Stimulated activated CD4-positive, alpha-beta T cell treated with anti-CD3 and anti-CD28 coated beads, Interleukin-4, amount 100 ng/mL, for 4 hours (primary cell): ENCODE measurements at places on chromosomes 7 and 10.
A peak's percentile ranks its signal among the peaks of the same experiment; 100 is the strongest.

DNA sequence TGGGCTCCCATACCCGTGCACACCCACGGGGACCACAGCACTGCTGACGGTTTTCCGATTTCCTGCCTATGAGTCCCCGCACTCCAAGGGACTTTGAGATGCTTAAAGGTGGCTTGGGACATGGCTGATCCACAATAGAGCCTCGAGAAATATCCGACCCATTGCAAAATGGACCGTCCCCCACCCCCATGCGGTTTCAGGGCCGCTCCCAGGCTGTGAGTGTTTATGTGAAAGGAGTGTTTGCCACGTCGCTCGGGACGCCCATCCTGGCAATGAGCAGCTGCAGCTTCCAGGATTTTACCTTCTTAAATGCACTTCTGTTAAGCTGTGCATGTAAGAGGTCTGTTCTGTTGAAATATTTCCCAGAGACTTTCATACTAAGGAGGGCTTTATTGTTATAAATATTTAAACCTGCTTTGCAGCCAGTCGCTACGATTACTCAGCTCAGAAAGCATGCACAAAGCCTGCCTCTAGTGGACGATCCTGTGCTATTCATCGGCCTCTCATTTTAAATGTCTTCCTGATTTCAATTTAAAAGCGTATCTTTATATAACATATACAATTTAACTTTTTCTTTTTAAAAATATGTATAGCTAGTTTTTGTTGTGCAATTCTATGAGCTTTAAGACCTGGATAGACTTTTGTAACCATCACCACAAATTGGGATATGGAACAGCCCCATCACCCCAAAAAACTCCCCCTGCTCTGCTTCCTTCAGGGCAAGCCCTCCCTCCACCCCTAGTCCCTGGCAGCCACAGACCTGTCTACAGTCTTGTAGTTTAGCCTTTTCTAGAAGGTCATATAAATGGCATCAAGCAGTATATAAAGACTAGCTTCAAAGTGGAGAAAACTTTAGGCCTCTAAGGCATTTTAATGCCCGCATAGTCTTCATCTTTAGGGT is 418.3 kb downstream of the PAXIP1 start:
- no peak for DNase-seq

GRCh38 chr10:117298219-117298618 is 57.3 kb downstream of the SLC18A2 start:
- DNase-seq = no peak

GRCh38 chr7:129110258-129110981 is 34.1 kb upstream of the TSPAN33 start:
- no peak for DNase-seq

- no peak for DNase-seq
These were observed 8.8 kb upstream of the ZMIZ1 start for GRCh38 chr10:79059859-79060379.

DNA sequence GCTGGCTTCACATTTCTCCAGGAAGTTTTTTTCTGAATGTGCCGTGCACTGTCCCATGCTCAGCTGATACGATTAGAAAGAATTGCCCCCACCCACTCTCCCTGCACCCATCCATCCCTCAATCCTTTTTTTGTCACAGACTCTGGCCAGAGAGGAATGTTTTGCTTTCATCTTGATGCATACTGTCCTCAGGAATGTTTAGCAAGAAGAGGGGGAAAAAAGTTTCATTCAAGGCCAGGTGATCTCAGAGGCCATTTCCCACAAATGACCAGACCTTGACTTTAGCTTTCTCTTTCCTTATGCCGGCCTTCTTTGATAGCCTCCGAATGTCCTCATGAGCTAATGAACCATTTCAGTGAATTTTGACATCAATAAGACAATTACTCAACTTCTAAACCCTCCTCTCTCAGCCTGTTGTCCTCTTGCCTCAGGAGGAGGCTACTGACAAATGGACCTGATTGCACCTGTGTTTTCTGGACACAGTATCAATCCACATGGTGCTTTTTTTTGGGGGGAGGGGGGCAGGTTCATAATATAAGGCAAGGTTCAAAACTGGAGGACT is 105.0 kb upstream of the KLF6 start:
- DNase-seq = no peak

GRCh38 chr7:143222782-143223181 is 945 bp downstream of the TAS2R40 start:
- no peak for DNase-seq

- no peak for DNase-seq
These were observed 21.3 kb downstream of the CPXM2 start for GRCh38 chr10:123870260-123870659.

- DNase-seq = no peak
These were observed 477.1 kb downstream of the RPS24 start for GRCh38 chr10:78510566-78511323.

DNA sequence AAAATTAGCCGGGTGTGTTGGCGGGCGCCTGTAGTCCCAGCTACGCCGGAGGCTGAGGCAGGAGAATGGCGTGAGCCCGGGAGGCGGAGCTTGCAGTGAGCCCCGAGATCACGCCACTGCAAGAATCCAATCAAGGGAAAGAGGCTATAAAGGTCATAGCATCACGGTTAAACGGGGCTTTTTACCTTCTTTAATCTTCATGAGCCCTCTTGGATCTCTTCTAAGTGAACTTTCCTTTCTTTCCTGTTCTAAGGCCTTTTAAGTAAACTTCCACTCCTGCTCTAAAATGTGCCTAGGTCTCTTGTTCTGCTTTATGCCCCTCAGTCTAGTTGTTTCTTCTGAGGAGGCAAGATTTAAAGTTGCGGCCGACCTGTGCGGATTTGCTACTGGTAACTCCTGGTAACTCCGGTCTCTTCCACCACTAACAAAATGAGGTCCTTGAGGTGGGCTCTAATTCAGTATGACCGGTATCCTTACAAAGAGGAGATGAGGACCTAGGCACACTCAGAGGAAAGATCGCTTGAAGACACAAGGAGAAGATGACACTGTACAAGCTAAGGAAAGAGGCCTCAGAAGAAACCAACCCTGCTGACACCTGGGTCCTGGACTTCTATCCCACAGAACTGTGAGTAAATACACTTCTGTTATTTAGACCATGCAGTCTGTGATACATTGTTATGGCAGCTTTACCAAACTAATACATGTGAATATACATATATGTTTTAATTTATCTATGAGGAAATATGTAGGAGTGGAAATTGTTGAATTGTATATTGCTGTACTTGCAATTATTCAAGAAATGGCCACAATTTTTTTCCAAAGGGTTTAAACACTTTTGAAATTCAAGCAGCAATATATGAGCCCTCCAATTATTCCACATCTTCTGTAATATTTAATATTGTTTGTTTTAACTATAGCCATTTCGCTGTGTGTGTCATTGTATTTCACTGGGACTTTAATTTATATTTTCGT is 331.5 kb upstream of the CNTNAP2 start:
- DNase-seq = no peak

- no peak for DNase-seq
These were observed 104.6 kb downstream of the HIPK2 start for GRCh38 chr7:139673230-139673629.

- DNase-seq = no peak
These were observed 3.0 kb downstream of the BUB3 start for GRCh38 chr10:123157210-123157609.

DNA sequence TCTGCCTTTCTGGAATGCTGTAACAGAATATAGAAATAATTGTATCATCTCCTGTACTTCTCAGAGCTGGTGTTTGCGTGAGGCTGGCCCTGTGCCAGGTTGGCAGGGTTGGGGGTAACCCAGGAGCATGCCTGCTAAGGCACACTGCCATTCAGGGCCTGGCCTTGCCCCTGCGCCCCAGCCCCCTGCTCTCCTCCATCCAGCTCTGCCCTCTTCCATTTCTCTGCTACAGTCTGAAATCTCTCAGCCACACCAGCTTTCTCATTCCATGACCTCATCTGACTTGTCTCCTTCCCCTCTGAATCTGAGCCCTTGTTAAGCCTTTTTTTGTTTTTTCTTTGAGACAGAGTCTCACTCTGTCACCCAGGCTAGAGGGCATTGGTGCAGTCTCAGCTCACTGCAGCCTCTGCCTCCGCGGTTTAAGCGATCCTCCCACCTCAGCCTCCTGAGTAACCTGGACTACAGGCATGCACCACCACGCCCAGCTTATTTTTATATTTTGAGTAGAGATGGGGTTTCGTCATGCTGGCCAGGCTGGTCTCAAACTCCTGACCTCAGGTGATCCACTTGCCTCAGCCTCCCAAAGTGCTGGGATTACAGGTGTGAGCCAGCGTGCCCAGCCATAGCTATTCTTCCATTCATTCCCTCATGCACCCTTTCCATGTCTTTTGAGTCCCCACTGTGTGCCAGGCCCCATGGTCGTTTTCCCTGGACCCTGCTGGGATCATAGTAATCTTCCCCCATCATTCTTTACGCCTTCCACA is 206.8 kb downstream of the CUX1 start:
- no peak for DNase-seq

DNA sequence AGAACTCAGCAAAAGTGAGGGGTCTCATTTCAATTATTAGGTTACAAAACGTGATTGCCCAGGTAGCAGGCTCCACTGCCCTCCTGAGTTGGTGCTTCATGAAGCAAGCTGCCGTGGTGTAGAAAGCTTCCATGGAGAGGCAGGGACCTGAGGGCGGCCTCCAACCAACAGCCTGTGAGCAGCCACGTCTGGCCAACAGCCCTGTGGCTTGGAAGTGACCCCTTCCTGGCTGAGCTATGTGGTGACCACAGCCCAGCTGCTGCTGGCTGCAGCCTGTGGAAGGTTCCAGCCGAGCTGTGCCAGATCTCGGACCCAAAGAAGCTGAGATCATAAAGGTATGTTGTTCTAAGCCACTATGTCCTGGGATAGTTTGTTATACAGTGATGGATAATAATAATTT is 122.5 kb upstream of the KLF6 start:
- DNase-seq = no peak

GRCh38 chr10:132396494-132397035 is 435 bp upstream of the PWWP2B start:
- peak; percentile 44 for DNase-seq

- DNase-seq = no peak
These were observed 203.1 kb downstream of the DPP6 start for GRCh38 chr7:154255324-154255723.

DNA sequence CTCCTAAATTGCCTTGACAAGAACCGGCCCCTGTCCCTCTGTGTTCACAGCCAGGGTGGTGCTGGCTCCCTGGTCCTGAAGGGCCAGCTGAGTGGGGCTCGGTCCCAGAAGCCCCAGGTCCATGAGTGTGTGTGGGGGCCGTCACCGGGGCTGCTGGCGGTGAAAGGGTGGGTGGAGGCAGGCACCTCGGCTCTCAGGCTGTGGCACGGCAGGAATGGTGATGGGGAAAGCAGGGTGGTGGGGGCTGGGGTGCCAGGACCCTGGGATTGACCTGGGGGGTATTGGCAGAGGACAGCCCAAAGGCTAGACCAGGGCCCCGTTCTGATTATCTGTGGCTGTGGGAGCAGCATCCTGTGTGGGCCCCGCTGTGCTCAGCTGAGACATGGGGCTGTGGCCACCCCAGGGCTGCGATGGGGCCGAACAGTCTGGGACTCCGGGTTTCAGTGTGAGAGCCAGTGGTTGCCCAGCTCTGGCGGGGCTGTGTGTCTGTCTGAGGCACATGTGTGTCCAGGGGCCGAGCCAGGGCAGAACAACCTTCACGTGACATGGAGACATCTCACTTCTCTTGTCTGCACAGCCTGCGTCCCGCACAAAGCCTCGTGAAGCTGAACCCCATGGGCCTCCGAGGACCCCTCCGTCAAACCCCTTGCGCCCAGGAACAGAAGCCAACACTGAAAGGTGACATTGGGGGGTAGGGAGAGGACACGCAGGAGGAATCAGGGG is 144.2 kb downstream of the ELFN1 start:
- no peak for DNase-seq

- no peak for DNase-seq
These were observed 108.7 kb downstream of the MKLN1 start for GRCh38 chr7:131436384-131436783.

DNA sequence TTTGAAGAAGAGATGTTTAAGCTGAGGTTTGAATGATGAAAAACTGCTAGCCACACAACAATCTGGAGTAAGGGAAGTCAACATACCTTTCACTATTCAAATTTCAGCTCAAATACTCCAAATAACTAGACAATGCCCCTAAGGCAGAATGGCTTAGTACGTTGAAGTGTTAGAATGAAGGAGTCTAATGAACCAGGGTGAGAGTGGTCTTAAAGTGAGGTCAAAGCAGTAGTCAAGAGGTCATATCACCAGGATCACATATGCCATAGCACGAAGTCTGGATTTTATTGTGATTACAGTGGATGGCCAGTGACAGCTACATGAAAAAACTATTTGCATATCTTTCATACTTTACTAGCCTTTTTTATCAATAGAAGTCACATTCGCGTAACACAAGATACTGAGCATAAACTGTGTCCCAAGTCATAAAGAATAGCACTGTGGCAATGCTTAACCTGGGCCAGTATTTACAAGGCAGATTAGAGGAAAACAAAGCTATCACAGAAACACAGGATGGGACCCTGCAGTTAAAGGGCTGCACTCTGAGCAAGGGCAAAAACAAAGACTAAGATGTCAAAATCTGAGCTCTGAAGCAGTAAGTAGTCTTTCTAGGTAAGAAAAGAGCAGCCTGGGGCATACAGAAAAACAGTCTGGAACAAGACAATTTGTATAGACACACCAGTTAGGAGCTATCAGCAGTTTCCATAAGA is 61.5 kb downstream of the HYCC1 start:
- DNase-seq = no peak

DNA sequence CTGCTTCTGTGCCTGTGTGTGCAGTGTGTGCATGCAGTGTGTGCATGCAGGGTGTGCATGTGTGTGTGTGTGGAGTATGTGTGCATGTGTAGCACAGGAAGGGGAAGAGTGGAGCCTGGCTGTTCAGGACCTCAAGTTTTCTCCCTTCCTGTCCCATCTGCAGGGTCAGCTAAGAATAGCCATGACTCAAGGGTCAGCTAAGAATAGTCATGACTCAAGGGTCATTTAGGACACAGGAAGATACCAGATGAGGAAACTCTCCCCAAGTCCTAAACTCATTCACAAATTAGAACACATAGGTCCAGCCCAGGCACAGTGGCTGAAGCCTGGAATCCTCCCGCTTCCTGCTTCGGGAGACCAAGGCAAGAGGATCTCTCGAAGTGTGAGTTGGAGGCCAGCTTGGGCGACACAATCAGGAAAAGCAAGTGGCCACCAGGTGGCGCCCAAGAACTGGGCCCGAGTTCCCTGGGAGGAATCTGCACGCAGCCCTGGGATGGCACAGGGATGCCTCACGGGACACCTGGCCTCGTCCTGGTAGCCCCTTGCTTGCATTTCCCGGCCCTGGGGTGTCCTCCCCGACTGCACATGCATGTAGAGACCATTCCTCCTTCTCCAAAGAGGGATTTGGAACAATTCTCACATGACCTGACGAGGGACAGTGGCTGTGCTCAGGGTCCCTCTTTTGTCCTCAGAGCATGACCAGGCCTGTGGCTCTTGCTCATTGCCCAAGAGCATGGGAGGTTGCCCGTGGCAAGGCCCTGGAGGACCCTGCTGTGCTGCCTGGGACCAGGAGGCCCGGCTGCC is 21.4 kb upstream of the VOPP1 start:
- peak; percentile 76 for DNase-seq

- no peak for DNase-seq
These were observed 488.2 kb downstream of the SUGCT start for GRCh38 chr7:40622941-40623501.

DNA sequence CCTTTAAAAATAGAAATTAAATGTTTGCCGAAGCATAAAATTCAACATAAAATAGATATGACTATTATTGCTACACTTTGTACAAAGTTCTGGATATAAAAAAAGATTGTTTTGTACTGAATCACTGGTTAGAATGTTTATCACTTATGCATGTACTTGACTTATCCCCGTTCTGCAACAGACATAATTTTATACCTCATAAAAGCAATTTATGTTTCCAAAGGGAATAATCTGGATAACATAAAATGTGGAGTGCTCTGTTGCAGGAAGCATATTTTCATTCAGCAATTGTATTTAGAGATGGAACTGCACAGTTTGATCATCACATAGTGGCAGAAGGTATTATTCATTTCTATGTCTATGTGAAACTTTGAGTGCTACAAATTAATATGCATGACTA is 21.5 kb downstream of the SKAP2 start:
- DNase-seq = no peak
